HS-27A (cell line): ENCODE measurements at places on chromosomes 5 and 9.

GRCh38 chr5:88845081-88845697 is 37.8 kb downstream of the MEF2C start:
- no peak for DNase-seq

DNA sequence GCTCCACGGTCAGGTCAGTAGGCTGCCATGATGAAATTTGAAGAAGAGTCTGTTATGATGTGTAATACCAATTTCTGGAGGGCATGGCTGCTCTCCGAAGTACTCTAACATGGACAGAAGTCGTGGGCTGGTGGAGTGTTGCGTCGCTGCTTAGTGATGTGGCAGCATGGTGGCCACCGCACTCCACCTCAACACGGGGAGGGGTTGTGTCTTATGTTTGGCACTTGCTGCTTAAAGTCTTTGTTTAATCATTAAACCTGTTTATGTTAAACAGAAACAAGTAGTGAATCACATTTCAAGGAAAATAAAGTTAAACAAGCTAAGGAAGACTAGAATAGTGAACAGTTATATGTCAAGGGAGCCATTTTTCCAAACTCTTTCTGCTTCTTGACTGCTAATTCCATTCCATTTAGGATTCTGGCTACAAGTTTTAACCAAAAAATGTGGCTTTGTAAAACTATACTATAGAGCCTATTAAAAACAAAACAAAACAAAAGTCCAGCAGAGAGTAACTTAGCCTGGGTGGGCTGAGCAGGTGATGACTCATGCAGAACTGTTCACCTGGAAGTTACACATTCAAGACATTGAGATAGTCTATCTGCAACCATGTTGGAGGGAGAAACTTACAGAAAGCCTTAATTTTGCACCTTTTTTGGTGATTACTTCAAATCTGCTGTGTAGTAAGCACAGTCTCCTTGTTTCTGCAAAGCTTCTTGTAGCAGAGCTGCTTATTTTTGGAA is 9.5 kb downstream of the HABP4 start:
- DNase-seq = no peak

GRCh38 chr9:2210201-2210600 is 195.1 kb downstream of the SMARCA2 start:
- DNase-seq = no peak

DNA sequence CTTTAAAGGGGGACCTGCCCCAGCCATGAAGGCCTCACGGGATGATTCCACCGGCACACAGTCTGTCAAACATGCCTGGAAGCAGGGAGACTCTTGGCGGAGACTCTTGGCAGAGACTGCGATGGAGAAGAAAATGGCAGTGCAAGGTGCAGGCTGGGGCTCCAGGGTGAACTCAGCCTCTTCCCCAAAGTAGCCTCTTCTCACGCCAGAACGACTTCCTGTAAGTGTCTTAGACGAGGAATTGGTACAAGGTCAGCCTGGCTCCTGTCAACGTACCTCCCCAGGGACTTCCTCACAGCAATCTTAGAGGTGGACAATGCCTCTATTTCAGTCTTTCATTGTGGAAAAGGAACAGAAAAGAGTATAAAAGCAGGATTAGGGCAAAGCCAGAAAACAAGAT is 109.3 kb downstream of the UGCG start:
- DNase-seq = no peak
